Hindlimb muscle (tissue), 1 donor: ENCODE measurements at places on chromosomes 5 and 9. TPM values are rescaled to one million over a fixed set of nuclear protein-coding genes. Genes with fewer than 3 reads are reported as not detected.

The TNC gene
- polyA plus RNA-seq: 23.0 TPM

The ENTREP1 gene
- polyA plus RNA-seq: 48.7 TPM

The IFNA2 gene
- polyA plus RNA-seq: not detected

The PCDHGB3 gene
- polyA plus RNA-seq: 1.8 TPM
